ENCODE measurements at places on chromosomes 12 and 14.

DNA sequence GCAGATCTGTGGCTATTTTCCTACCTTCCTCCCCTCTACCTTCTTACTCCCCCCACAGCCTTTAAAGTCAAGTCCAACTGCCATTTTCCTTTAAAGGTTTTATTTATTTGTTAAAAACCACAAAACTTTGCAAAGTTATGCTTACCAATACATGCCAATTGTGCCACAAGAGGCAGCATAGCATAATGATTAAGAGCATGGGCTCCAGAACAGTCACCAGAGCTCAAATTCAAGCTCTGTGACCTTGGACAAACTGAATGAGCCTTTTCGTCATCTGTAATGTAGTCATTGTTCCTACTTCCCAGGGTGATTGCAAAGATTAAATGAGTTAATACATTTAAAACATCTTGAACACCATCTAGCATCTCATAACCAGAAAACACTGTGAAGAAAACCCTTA lies 13.0 kb upstream of the FMNL3 start:
- DNase-seq, result no peak

GRCh38 chr14:34043627-34044372 lies 92.9 kb upstream of the EGLN3 start:
- DNase-seq, result no peak

DNA sequence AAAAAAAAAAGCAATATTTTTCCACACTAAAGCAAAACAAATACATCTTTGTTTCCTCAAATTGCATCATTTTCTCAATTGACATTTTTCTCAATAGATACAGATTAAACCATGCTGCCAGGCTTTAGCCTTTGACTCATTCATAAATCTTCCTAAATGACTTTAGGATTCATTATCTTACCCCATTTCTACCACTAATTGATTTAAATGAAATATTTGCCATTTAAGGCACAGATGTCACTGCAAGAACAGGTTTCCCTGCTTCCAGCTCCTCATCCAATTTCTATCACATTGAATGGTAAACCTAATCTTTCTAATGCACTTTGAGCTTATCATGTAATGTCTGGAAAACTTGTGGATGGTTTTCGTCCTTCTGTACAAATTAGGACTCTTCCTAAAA lies 298.7 kb downstream of the RPL10L start:
- no peak for DNase-seq

- DNase-seq, result no peak
Observed at GRCh38 chr12:101491329-101491728, 16.2 kb downstream of the SPIC start.

GRCh38 chr12:53355121-53355520 lies 19.0 kb upstream of the SP7 start:
- DNase-seq, result no peak

GRCh38 chr12:66644151-66644550 lies 34.7 kb downstream of the GRIP1 start:
- DNase-seq, result no peak

DNA sequence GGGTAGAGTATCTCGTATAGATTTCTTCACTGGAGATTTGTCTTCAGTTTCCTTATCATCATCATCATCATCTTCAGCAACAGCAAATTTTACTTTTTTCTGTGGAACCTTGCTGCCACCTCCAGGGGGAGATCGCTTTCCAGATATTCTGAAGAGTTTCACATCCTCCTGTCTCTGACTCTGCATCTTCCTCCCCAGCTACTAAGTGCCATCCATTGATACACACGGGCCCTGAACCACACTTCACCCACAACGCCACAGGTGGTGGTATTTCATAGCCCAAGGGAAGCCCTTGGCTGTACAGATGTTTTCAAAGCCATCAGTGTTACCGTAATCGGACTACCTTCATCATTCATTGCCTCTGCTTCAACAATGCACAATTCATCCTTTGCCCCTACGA lies 82.2 kb downstream of the PPP2R5C start:
- DNase-seq, result no peak

DNA sequence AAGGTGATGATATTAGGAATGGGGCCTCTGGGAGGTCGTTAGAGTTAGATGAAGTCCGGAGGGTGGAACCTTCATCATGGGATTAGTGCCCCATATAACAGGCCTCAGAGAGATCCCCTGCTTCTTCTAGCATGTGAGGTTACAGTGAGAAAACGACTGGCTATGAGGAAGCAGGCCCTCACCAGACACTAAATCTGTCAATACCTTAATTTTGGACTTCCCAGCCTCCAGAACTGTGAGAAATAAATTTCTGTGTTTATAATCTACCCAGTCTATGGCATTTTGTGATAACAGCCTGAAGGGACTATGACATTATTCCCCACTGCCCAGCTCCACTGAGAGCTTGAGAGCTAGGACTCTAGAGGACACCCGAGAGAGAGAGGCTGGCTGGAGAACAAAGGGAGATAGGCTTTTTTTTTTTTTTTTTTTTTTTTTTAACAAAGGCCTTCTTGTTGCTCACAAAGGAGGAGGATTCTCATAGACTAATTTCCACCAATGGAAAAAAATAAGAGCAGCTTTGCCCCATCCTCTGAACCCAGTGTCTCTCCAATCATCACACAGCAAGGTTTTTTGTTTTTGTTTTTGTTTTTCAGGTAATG lies 87.8 kb upstream of the EEA1 start:
- no peak for DNase-seq

DNA sequence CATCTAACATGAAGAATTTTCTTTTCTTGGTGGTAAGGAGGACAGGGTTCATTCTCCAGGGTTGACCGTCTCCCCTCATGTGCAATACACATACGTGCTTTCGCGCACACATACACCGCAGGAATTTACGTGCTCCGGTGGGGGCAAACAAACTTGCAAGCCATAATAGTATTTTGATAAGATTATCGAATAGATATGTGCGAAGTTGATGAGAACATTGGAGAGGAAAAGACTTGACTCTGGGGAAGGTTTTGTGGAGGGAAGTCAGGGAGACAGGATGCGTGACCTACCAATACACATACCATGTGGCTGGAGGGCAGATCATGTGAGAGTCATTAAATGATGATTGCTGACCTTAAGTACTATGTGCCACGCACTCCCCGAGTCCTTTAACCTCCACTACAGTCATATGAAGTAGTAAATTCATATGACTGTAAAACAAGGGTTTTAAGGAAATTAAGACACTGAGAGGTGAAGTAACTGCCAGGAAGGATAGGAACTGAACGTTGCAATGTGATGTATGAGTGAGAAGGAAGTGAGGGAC lies 921 bp downstream of the RAD51B start:
- DNase-seq, result no peak

DNA sequence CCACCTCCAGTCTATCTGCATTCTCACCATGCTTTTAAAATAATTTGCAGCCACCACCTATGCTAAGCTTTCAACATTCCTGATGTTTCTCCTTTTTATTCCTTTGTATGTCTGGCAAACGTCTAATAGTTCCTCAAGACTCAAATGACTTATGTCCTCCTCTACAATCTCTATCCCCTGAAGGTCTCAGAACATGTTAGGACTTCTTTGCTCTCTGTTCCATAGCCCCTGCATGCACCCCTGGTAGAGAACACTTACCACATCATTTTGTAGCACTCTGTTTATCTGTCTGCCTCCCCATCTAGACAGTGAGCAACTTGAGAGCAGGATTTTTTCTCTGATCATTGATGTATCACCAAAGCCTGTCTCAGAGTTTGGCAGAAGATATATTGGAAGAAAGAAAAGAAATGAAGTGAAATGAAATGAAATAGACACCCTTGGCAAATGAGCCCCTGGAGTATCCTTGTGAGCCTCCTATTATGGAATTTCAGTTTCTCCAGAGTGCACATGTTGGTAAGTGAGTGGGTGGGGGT lies 1231.2 kb upstream of the FLRT2 start:
- no peak for DNase-seq

GRCh38 chr14:102778338-102779083 lies 1.3 kb downstream of the TRAF3 start:
- DNase-seq, result no peak

DNA sequence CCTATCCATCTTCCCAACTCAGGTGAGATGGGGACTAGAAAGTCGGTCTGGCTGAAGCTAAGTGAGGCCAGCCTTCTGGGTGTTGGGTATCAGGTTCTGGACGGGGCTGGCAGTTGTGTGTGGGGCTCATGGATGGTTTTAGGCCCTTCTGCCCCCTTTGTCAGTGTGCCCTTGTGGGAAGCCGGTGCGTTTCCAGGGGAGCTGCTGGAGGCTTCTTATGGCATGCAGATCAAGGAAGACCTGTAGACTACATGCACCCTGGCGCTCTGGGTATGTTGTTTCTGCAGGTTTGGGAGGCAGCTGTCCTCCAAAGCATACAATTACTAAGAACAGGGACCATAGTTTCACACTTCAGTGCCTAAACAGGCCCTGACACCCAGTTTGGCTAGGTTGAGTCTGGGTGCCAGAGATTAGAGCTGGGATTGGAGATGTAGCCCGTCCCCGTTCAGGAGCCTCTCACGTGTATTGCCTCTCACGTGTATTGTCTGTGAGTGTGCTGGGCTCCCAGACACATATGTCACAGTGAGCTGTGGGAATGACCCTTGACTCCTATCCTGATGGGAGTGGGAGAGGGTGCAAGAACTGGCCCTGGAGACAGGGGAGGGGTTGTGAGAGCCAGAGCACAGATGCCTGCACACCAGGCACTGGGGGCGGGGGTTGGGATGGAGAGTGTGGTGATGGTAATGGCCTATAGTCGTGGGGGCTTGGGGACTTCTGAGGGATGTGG lies 84.4 kb downstream of the SLC25A47 start:
- DNase-seq, result no peak

DNA sequence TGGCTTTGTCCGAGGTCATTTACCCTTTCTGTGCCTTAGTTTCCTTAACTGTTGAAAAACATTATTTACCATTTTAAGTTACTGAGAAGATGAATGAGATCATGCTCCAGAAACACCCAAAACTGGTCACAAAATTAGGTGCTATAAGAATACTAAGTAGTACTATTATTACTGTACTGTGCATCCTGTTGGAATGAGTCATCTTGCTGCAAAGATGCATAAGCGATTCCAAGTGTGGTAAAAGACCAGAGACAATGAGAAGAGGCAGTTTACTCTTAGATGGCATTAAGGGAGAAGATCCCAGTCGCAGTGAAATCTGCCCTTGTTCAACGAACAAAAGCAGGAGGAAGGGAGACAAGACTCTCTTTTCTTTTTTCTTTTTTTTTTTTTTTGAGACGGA lies 4.2 kb upstream of the PLEKHA5 start:
- DNase-seq, result no peak

DNA sequence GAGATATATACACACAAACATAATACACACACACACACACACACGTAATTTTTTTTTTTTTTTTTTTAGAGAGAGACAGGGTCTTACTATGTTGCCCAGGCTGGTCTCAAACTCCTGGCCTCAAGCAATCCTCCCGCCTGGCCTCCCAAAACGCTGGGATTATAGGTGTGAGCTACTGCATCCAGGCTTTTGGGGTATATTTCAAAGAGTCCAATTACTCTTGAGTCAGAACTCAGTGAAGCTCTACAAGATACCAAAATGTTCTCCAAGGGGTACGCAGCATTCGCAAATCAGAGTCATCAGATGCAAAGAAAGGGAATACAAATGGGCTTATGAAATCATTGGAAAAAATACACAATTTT lies 54.0 kb downstream of the PHLDA1 start:
- no peak for DNase-seq

GRCh38 chr14:99326041-99326710 lies 54.2 kb upstream of the BCL11B start:
- no peak for DNase-seq

DNA sequence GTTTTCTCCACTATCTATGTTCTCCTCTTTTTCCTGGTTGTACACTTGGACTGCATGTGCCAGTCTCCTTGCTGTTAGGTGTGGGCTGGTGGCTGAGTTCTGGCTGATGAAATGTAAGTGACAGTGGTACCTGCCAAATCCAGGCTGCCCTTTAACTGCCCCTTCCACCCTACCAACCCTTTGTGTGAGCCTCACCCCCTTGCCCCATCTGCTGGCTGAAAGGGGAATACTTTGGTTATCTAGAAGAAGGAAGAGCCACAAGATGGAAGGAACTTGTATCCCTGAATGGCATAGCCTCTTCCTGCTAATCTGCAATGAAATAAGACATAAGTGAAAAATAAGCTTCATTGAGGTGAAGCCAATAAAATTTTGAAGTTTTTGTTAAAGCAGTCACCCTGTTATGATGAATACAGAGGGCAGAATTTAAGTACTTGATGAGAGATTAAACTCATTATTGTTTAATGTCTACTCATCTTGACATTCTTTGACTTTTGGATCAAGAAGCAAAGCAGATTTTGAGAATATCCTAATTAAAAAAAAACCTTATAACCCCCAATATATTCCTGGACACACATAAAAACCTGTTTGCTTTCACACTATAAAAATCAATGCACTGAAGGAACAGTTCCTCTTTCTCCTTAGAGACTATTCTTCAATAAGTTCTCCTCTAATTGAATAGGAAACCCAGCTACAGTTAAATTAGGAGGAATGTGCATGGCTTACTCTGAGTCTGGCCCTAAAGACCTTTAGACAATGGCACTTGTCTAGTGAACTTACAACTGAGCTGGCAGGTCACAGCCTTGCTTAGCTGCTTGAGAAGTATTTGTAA lies 262.6 kb upstream of the BTG1 start:
- no peak for DNase-seq

GRCh38 chr14:105173901-105174894 lies 5.6 kb upstream of the JAG2 start:
- no peak for DNase-seq

- peak; percentile 68 for DNase-seq
Observed at GRCh38 chr14:101498526-101498860, 62.8 kb upstream of the DIO3 start.

GRCh38 chr12:64780531-64781279 lies 21.5 kb upstream of the GNS start:
- DNase-seq, result peak; percentile 87
